ENCODE measurements at places on chromosomes 7 and 10. TPM values are rescaled to one million over a fixed set of nuclear protein-coding genes. Genes with fewer than 3 reads are reported as not detected.

ADAM12 gene
- polyA plus RNA-seq, result 1.9 TPM

GTPBP10 gene
- polyA plus RNA-seq, result 30.6 TPM

RABGEF1 gene
- polyA plus RNA-seq, result 16.2 TPM

RARRES2 gene
- polyA plus RNA-seq, result not detected
